ENCODE measurements at places on chromosomes 1 and 21.

DNA sequence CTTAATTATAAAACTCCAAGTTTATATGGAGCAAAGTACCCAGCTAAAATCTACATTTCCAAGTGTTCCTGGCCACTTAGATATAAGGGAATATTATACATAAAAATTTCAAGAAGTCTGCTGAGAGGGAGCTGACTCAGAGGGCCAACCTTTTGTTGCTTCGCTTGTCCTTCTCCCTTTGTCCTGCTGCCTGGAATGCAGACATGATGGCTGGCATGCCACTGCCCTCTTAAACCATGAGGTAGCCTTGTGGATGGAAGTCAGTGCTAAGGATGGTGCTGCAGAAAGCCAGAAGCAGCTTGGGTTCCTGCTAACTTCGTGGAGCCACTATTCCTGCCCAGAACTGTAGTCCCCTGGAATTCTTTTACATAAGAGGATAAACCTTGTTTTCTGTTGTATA is 38.9 kb upstream of the SRP9 start:
- no peak for DNase-seq

GRCh38 chr1:1730870-1731269 is 6.7 kb upstream of the CDK11A start:
- DNase-seq = no peak

GRCh38 chr1:63632110-63632509 is 38.9 kb downstream of the PGM1 start:
- no peak for DNase-seq

DNA sequence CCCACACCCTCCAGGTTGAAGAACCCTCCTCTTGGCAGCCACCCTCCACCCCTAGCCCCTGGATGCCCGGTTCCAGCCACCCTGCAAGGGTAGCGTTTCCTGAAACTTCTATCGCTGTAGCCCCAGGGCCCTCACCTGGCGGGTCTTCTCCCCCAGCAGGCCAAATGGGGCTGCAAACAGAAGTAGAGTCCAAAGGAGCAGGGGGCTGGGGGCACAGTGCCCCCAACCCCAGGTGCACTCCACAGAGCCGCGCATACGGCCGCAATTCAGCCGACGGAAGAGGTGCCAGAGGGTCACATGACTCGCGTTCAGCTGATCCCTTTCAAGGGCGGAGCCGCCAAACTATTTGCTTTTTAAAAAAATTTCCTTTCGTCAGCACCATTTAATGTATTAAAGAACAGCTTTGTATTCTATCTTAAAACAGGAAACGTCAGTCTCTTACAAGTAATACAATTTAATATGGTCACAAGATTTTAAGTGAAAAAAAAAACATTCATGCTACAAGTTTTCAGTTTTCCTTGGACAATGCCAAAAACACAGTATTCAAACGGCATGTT is at the start of gene GLMP:
Gene GLMP, minus strand, starts transcription at position 289 of the 557 bp plus-strand sequence. Its CDS starts 34 bp downstream, at position 255.
- no peak for DNase-seq

- DNase-seq = no peak
Observed at GRCh38 chr1:193438312-193438711, 251.9 kb upstream of the B3GALT2 start.

DNA sequence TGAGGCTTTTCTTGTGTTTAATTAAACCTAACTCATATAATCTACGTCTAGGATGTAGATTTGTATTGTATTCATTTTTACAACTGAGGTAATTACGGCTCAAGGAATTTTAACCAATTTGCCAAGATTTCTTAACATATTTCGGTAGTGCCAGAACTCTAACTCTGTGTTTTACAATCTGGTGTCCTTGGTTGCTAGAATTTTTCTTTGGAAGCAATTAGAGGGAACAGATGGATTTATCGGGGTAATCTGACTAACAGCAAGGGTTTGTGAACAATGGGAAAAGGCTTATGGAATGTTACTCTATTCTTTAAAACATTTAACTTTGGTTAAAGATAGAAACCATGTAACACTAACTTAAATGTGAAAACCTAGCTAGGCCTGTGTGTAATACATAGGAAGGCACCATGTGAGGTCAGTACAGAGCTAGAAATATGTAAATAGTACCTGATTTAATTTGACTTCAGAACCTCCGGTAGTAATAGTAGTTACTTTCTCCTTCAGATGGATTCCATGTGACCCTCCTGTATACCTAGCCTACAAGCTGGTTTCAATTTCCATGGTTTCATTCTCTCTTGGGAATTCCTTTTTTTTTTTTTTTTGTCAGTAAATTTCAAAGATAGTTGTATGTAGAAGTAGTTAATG is 1.2 kb downstream of the MTF2 start:
- DNase-seq = no peak

- DNase-seq = no peak
Observed at GRCh38 chr1:163467289-163467688, 145.5 kb downstream of the NUF2 start.

GRCh38 chr1:170513138-170513537 is 18.8 kb upstream of the GORAB start:
- no peak for DNase-seq

GRCh38 chr1:202343652-202344349 is 2.1 kb upstream of the UBE2T start:
- no peak for DNase-seq

- DNase-seq = no peak
Observed at GRCh38 chr1:173484276-173484675, 7.1 kb downstream of the PRDX6 start.

DNA sequence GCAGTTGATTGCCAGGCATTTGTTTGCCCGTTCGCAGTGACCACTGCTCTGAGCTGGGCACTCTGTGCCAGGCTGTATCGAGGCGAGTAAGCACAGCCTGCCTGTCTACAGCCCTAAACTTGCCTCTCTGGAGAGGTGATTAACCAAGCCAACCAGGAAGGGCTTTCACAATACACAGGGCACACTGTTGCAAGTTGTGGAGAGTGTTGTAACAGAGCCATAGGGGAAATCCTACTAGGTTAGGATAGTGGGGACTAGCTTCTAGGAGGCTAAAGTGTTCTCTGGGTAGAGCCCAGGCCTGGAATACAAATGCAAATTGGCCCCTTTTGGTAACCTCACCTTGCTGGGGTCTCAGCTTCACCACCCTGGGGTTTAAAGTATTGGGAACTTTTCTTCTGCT is 23.8 kb downstream of the PRDM2 start:
- DNase-seq = no peak

DNA sequence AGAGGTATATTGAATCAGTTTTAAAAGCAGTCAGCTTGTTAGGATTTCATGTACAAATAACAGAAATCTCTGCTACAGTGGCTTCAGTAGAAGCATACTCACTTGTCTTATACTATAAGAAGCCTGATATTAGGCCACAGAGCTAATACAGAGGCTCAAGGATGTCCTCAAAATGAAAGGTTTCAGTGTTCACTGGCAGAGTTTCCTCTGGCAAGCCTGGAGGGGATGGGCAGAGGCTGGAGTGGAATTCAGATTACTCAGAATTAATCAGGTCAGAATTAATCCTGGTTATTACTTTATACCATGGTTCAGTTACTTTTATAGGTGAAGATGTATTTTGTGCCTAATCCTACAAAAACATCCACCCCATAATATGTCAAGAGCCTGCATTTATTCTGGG is 520.5 kb downstream of the USP25 start:
- DNase-seq = no peak

DNA sequence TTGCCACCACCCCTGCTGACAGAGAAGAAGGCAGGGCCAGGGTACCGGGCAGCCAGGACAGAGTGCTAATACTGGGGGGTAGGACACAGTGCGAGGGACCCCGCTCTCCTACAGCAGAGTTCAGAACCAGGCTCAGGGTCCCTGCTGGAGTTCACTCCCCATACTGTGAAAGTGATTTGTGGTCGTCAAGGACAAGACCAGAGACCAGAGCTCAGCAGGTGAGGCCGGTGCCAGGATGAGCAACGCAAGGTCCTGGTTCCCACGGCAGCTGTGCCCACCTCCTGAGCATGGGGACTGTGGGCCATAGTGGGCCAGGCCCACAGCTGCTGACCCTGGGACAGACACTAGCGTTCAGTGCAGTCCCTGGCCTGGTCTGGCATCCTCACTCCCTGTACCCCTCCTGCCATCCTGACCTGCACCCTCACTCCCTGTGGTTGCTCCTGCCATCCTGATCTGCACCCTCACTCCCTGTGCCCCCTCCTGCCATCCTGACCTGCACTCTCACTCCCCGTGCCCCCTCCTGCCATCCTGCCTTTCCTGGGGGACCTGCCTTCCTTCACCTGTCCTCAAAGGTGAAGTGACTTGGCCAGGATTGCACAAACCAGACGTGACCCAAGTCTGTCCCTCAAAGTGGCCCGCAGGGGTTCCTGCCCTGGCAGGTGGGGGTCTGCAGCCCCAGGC is 13.8 kb upstream of the PTTG1IP start:
- no peak for DNase-seq

GRCh38 chr1:41678111-41678878 is 193.8 kb upstream of the EDN2 start:
- no peak for DNase-seq

GRCh38 chr1:205258261-205258691 is 30.5 kb downstream of the TMCC2 start:
- DNase-seq = no peak

DNA sequence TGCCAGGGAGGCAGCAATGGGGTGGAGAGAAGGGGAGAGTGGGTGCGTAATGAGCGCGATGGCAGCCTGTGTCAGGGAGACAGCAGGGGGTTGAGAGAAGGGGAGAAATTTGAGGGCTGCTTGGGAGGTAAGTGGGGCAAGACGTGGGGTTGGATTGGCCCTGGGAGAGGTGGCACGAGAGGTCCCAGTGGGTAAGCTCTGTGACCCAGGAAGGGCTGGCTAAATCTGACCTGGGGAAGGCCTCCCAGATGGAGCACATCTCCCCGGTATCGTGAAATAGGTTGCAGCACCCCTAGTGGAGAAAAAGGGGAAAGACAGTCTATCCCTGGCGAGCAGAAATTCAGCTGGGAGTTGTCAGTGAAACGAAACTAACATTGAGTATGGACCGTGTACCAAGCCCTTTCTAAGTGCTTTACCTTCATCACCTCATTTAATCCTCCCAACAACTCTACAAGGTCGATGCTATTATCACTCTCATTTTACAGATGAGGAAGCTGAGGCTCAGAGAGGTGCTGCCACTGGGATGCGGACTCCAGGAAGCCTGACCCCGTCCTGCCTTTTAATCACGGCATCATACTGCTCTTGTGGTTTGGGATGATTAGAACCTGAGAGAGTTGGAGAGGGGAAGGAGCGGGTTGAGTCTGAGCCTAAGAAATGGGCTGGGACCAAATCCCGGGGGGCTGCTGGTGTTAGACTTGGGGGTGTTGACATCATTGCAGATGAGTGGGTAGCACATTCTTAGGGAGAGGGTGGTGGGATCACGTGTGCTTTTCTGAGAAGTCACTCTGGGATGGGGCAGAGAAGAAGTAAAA is 56.6 kb upstream of the RPL11 start:
- DNase-seq = peak; percentile 36

GRCh38 chr1:202568410-202568809 is 141.8 kb downstream of the SYT2 start:
- no peak for DNase-seq

DNA sequence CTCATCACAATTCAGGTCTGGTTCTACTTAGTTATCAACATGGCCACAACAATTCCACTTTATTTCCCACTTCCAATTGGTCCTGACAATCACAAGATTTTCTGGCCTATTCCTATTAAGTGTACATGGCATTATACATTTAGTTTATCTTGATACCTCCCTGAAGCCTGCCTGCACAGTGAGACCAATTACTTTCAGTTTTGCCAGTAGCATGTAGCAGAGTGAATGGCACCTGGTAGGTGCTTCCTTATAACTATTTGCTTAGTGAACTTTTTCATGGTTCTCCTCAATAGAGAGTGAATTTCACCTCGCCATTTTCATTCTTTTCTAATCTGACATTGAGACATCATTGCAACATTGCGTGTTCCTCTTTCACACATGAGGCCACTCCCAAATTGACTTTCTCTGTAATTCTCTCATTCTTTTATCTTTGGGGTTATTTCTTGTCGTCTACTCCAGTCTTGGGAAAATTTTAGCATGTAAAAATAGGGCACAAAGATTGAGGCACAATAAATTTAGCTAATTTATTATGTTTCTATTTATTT is 124.3 kb downstream of the DISC1 start:
- DNase-seq = no peak

DNA sequence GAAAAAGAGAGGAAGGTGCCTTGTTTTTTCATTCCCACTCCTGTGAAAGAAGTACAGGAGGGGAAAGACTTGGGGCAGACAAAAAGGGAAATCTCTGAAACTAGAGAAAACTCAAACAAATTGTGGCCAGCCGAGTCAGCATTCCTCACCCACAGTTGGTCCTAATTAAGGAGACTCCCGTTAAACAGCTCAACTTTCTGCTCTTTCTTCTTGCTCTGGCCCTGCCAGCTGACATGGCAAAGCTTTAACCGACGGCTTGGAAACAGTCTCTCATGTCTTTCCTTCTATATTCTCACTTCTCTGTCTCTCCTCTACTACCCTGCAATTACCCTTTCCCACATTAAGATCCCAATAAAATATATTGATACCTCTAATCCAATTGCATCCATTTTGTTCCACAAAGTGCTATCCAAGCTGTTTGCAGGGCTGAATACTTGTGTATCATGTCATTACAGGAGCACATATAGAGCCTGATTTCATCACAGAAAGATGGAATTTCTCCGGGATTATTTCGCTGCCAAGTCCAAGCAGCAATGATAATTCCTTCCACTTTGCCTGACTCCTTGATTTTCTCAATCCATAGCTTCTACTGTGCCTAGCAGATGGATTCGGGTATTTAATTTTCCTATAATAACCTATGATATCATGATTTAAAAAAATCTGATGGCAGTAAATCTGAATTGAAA is 65.4 kb upstream of the IPO9 start:
- DNase-seq = no peak

DNA sequence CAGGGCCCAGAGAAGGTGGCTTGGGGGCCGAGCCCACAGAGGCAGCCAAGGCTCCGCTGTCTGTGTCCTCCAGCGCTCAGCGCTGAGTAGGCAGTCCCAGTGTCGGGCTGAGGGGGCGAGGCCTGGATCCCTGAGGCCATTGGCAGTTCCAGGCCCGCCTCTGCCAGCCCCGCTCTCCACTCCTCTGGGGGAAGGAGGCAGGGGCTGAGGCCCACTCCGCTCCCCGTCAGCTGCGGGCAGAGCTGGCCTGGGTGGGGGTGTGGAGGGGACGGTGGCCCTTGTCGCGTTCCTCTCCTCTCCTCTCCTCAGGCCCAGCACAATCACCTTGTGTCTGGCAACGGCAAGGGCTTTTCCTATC is 132.8 kb downstream of the CASZ1 start:
- no peak for DNase-seq

GRCh38 chr1:17011439-17012307 is at the start of gene ATP13A2:
Gene ATP13A2, minus strand, starts transcription at chr1:17011928. Its CDS starts 190 bp downstream, at chr1:17011738.
- DNase-seq = peak; percentile 78

GRCh38 chr1:42184616-42185015 is 20.1 kb upstream of the GUCA2A start:
- DNase-seq = no peak

- DNase-seq = no peak
Observed at GRCh38 chr1:174584071-174584470, 136.3 kb downstream of the GPR52 start.

All from progenitor cell of endocrine pancreas (in vitro differentiated cells).